LHCN-M2 (cell line): ENCODE measurements at places on chromosomes 2 and 18. TPM values are rescaled to one million over a fixed set of nuclear protein-coding genes. Genes with fewer than 3 reads are reported as not detected.

Gene PAIP2B
- total RNA-seq, result 0.06 and 0.17 TPM in 2 replicates

DNA sequence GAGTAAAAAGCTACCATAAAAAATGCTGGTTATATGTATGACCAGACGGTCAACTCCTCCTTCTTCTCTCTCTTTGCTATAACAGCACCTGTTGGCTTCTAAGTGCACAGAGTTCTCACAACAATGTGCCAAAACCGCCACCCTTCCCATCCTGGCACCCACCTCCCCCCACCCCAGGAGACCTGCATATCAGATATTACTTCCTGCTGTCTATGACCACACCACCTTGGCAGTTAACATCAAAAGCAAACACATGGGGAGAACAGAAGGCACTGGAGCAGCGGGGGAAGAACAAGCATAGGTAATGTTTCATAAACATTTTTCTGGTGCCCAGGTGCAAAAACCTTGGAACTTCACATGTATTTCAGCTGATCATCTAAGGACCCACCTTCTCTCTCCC is 15.5 kb downstream of the SPRED2 start:
- DNase-seq, result no peak

DNA sequence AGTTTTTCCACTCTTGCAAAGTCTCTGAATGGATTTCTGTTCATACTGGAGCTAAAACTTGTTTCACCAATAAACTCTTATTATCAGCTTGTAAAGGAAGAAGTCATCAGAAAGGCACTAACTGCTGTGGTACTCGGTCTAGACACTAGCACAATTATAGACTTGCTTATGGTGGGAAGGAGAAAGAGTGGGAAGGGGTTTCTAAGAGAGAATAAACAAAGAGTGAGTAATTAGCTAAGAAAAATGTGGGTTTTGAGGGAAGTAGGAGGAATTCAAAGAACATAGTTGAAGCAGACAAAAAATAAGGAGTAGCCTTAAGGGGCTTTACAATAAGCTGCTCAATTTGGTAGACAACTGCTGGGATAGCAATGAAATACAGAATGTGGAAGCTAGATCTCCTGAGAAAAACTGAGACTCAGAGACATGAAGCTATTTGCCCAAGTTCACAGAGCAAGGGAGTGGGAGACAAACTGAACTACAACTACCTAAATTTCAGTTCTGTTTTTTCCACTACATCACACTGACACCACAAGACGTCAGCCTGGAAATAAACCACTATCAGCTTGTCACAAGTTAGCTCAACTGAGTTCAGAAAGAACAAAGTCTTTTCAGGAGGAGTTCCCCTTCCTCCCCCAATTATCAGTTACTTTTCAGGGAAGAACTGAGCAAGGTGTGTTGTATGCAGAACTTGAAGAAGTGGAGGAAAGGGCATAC is 59.7 kb downstream of the MAP4K3 start:
- no peak for DNase-seq

- DNase-seq, result no peak
These were observed 133.0 kb downstream of the FSHR start for GRCh38 chr2:49021271-49021670.

GRCh38 chr18:75199327-75199726 is 9.6 kb downstream of the PTGR3 start:
- DNase-seq, result no peak

DNA sequence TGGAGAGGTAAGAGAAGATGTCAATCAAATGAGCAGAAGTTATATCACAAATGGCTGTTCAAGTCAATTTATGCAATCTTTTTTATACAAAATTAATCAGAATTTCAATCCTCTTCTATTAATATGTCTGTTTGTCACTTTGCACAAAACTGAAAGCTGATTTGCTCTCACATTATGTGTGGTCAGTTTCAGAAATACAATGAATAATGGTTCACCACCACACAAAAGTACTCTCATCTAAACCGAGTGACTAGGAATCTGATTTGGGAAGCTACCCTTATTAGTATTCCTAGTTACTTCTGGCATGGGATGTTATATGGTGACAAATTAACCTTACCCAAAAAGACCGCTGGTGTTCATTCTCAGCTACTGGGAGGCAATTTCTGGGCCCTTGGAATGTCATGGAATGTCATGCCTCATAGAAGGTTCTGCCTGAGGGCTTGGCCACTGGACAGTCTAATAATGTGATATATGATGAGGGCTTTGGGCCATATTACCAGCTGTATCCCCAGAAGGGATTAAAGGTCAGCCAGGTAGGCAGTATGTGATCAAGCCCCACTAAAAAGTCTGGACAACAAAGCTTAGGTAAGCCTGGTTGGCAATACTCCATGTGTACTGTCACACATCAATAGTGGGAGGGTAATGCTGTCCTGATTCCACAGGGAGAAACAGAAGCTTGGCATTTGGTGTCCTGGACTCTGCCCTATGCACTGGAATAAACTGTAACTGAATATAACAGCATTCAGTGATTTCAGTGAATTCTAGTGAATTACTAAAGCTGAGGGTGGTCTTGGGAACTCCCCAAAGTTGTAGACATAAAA is 113.2 kb downstream of the PIGN start:
- DNase-seq, result no peak

Gene FAP
- total RNA-seq, result 102 and 115 TPM in 2 replicates

DNA sequence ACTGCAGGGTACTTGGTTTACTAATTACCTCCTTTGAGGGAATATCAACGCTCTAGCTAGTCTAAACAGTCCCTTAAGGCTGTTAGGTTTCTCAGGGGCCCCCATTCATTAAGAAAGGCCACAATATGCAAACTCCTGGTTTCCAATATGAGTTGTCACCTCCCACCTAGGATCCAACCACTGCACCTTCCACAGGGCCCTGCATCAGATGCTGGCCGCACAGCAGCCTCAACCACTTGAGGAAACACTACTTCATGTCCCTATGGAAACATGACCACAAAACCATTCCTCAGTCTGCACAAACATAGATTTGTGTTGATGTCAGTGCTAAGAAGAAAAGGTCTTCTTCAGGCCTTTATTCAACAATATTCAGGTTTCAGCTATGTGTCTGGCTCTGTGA is 40.9 kb downstream of the STAT4 start:
- DNase-seq, result no peak

Gene RNF152
- total RNA-seq, result 0.51 and 0.63 TPM in 2 replicates

Gene TMEM247
- total RNA-seq, result not detected in 2 replicates

DNA sequence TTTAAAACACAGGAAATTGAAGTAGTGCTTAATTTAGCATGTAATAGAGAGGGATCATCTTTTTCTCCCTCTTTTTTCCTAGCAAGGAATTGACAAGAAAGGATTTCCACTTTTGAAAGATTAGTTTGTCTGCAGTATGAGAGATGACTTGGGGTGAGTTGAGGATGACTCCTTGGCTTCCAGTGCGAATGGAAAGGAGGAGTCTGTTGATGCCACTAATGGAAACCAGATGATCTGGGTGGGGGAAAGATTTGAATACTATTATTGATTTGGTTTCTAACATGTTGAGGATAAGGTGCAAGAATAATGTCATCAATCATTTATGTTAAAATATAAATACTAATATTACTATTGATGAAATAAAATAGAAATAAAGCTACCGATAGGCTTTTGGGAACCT is 205.4 kb downstream of the PPP1R1C start:
- DNase-seq, result no peak

Gene CLK1
- total RNA-seq, result 35.4 and 44.3 TPM in 2 replicates

- no peak for DNase-seq
These were observed 58.1 kb downstream of the SKA1 start for GRCh38 chr18:50432915-50433314.
